ENCODE measurements at places on chromosomes 1 and 21. TPM values are rescaled to one million over a fixed set of nuclear protein-coding genes. Genes with fewer than 3 reads are reported as not detected.

AKT3 gene
- total RNA-seq: 81.2 TPM

PDZK1IP1 gene
- not detected for total RNA-seq

MPL gene
- not detected for total RNA-seq

TFF2 gene
- total RNA-seq: not detected

NOS1AP gene
- 0.44 TPM for total RNA-seq

GPR3 gene
- 2.7 TPM for total RNA-seq

CD101 gene
- not detected for total RNA-seq

CCDC185 gene
- not detected for total RNA-seq

- no peak for DNase-seq
Observed at GRCh38 chr21:46317710-46318463, 5.8 kb downstream of the C21orf58 start.

DNA sequence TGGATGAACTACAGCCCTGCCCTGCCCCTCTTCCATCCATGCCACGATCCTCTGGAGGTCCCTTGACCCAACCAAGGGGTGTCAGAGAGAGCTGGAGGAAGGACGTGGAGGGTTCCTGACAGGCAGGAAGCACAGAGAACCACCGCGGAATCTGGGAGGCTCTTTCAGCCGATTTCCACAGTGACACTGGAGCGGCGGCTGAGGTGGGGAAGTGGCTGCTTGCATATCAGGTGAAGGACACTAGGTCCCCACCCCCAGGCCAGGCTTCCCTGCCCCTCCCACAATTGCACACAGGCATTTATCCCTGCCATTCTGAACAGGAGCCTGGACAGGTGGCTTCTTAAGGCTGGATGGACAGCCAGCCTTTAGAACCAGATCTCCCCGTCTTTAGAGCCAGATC, 17.5 kb downstream of the LRRC71 start:
- no peak for DNase-seq

DNA sequence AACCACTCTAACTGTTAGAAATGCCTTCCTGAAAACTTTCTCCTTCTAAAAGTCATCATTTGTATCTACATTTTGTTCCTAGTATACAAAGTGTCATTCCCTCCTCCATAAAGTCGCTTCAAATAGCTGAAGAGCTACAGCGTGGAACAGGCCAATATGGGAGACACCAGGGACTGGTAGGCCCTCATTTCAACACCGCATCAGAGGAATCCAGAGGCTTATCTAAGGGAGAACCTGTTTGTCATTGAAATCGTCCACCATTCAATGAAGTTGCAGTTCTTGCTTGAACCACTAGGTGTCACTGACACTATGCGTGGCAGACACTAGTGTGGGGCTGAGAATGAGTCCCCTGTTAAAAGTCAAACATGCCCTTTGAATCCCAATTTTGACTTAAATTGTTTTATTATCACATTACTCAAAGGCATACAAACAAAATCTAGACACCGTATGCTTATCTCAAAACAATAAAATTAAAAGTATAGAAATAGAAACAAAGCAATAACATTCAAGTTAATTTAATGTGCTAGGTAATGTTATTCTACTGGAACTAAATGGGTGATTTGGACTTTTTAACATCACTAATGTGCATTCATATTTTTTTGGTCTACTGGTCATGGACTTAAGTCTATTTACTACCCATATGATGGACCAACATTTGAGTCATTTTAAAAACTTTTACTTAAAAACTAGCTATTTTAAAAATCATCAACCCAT, 182.3 kb downstream of the FCRL5 start:
- peak; percentile 44 for DNase-seq

DNA sequence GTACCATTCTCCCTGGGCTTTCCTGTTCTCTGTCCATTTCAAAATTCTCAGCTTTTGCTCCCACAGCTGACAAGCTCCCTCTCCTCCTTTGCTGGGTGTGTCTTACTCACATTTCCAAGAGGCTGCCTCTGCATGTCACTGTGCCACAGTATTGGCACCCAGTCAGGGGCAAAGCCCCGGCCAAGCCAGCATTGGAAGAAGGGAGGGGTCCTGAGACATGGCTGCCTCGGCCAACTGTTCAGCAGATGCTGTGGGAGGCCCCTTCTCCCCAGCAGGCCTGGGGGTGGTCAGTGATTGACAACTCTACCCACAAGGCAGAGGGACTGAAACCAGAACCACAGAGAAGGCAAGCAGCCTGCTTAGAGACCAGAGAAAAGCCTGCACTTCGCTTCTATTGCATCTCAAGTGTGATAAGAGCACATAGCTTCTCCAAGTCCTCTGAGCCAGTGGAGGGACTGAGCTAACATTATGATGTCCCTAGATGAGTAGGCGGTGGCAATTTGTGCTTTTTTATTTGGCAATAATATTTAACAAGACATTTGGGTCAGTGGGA, 294.1 kb downstream of the SIPA1L2 start:
- no peak for DNase-seq

DNA sequence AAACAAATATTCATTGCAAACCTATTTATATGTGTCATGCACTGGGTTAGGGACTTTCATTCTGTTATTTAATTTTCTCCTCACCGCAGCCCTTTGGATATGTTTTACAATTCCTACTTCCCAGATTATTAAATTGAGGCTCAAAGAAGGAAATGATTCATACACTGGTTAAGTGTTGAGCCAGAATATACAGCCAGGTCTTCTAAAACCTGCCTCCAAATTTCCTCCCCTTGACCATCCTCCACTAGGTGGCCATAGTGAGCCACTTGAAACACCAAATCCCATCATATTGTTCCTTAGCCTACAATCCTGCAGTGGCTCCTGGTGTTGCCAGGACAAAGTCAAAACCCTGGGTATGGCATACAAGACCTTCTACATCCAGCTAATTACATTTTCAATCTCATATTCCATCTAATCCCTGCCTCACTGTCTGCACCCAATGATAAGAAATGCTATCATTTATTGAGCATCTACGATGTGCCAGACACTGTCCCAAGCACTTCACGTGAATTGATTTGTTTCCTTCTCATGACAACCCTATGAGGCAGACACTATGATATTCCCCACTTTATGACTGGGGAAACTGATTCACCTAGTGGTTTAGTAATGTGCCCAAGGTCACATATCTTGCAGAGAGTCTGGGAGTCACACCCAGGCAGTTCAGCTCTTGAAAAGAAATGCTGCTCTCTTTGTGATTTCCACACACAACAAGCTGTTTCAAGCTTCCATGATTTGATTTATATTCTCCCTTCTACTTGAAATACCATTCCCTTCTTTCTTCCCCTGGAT, 23.6 kb upstream of the KIRREL1 start:
- peak; percentile 84 for DNase-seq

DNA sequence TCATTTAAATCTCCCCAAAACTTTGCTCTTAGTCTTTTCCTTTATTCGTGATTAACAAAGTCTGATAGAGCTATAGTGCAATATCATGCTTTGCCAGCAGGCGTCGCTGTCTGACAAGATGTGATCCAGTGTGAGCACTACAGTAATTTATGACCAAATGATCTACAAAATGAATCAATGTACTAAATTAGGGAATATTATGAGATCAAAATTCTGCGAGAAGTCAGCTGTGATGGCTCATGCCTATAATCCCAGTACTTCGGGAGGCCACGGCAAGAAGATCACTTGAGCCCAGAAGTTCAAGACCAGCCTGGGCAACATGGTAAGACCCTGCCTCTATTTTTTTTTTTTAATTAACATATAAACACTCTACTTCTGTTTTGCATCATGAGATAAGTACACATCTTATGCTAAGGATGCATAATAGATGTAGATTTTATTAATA, 3.6 kb upstream of the SPSB1 start:
- DNase-seq: peak; percentile 68

- no peak for DNase-seq
Observed at GRCh38 chr1:94522304-94522703, 19.3 kb downstream of the F3 start.

DNA sequence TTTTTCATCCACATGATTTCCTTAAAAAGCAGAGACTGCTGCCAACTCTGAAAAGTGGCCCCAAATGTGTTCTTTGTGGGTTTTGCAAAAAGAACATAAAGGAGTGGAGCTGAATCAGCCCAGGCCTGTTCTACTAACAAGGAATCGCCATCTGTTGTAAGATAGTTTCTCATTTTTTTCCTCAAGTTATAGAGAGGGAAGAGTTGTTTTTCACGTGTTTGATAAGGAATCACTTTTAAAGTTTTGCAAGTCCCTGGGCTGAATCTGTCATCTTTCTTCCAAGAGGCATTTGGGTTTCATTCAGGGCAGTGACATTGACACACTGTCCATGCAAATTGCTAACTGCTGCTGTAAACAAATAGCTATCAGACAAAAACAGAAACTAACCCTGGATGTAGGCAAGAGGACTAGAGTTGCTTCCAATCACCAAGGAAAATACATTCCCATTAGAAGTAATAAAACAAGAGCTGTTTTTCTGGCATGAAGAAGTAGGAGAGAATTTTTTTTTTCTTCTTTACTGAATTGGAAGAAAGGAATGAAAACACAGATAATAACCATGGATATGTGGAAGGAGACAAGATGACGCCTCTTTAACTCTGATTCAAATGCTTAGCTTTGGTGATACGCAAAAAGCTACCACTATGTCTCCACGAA, 58.8 kb upstream of the TBX15 start:
- no peak for DNase-seq

GRCh38 chr21:36350282-36350910, 30.4 kb downstream of the MORC3 start:
- DNase-seq: peak; percentile 46

DNA sequence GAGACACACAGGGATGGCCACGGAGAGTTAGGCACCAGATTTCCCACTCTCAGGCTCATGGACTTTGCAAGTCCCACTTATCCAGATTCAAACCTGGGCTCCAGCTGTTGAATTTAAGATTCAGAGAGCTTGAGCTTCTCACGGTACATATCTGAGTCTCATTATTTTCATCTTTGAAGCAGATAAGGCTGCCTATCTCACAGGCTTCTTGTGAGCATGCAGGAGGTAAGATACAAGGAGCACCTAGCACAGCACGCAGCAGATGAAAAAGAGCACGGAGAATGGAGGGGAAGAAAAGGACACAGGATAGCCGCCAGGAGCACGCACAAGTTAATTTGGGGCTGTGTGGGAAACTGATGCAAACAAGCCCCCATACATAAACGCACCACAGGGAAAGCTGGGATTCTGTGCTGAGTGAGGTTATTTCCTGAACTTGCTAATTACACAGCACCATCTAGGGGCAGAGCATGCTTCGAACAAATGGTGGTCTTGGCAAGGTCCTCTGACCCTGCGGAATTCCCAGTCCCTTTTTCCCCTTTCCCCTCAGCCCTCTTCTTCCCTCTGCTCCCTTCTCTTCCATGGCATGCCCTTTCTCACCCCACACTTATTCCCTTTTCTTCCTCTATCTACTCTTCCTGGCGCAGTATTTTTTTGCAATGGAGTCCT, 134.7 kb upstream of the VANGL1 start:
- peak; percentile 35 for DNase-seq

DNA sequence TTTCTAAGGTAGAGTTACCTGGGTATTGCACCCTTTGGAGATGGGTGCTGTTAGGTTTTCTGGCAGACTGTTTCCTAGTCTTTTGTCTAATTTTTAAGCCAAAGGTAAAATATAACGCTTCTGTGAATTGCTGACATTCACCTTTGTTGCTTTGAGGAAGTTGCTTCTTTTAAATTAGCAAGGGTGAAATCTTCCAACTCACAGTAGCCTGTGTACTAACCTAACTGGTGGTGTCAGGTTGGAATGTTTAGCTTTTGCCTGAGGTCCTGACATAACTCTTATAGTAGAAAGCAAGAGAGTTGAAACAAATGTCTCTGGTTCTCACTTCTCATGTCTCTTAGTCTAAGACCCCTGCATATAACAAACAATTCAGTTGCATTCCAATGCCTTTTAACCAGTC, 61.1 kb upstream of the LPGAT1 start:
- DNase-seq: no peak

GRCh38 chr21:33937146-33937545, 21.5 kb upstream of the ATP5PO start:
- DNase-seq: no peak

DNA sequence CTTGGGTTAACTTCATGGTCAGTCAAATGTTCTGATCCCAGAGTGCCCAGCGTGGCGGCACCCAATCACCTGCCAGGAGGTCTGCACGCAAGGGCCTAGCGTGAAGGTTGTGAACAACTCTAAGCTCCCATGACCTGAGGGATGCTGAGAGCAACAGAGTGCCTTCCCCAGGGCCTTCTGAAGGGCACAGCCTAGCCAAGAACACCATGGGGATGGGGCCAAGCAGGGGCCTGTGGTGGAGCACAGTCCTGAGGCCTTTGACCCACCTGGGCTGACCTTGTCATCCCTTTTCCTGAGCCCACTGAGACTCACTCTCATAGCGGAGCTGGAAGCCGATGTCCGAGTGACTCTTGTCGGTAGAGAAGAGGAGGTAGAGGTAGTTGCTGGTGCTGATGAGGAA, 138.8 kb upstream of the HMGB4 start:
- DNase-seq: no peak

- peak; percentile 82 for DNase-seq
Observed at GRCh38 chr1:27538793-27539192, 48.8 kb upstream of the WASF2 start.

- no peak for DNase-seq
Observed at GRCh38 chr1:67194209-67194863, 28.1 kb downstream of the IL23R start.

DNA sequence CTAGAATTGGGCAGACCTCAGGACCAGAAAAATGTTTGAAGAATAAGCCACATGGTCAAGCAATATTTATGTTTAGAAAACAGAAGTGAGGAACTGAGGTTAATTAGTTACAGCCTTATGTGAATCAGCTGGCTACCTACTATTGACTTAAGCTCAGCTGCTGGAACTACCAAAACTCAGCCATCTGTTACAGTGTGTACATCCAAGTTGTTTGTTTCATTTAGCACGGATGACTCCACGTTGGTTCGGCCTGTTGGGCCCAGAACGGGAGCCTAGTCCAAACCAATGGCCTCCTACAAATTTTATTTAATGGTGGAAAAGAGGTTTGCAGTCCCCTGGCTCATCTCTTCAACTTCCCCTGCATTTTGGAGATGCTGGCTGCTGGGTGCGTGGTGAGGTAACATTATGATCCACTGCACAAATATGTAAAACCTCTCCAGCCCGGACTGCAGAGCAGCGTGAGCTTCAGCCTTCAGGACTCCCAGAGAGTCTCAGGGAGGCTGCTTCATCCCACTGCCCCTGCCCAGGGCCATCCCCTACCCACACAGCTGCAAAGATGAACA, 143.4 kb downstream of the ZZZ3 start:
- DNase-seq: peak; percentile 85

DNA sequence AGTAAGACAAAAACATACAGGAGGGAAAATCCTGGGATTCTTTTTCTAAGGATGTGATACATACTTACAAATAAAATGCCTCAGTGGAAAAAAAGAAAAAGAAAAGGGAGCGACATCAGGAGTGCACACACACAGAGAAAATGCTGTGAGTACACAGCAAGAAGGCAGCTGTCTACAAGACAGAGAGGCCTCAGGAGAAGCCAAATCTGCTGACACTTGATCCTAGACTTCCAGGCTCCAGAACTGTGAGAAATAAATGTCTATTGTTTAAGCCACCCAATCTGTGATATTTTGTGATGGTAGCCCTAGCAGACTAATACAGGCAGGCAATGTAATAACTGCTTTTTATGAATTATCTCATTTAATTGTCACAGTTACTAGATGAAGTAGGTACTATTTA, 17.0 kb upstream of the TRIM45 start:
- DNase-seq: no peak

- DNase-seq: no peak
Observed at GRCh38 chr1:159646687-159647086, 59.1 kb downstream of the APCS start.

All from HFFc6 (cell line).